AG08395 (cell line): ENCODE measurements at places on chromosomes 7 and 10.

DNA sequence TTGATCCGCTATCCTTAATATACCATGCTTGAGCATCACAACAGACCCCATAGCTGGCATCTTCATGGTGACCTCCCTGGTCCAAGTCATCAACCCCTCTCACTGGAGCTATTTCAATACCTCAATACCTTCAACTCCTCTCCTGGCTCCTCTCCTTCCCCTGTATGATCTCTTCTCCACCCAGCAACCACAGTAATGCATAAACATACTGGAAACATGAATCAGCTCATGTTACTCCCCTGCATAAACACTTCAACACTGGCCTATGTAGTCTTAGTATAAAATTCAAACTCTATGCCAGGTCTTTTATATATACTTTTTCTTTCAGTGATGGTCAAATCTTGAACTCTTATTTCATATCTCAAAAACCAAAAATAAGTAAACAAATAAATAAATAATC is 31.8 kb upstream of the TMEM273 start:
- DNase-seq = peak; percentile 50

GRCh38 chr7:126016722-126017121 is 1087.1 kb upstream of the POT1 start:
- no peak for DNase-seq

DNA sequence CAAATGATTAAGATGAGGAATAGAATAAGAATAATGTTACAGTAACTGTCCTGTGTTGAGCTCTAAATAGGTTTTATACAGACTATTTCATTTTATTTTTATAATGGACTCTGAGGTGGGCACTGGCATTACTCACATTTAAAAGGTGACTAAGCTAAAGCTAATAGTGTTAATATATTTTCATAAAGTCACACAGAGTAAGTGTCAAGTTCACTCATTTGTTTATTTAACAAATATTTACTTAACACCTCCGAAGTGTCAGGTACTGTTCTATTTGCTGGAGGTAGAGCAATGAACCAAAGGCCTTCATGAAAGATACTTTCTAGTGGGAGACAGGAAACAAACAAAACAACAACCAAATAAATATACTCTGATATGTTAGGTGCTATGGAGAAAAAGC is 44.0 kb downstream of the ASB4 start:
- DNase-seq = no peak

GRCh38 chr7:50655490-50655889 is 90.3 kb upstream of the DDC start:
- no peak for DNase-seq

DNA sequence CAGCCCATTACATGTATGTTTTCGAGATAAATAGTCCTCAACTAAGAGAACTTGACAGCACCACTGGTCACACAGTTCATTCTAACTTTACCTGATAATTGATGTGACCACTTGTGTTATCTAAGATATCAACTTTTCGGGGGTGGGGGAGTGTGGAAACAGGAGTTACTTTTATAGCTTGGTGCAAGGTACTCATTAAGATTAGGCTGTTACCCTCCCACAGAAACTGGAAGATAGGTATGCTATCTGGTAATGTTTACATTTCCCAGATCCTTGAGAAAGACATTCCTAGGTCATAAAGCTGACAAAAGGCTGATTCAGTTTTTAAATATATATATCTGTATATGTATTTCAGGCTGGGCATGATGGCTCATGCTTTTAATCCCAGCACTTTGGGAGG is 11.1 kb downstream of the ERVW-1 start:
- DNase-seq = no peak

DNA sequence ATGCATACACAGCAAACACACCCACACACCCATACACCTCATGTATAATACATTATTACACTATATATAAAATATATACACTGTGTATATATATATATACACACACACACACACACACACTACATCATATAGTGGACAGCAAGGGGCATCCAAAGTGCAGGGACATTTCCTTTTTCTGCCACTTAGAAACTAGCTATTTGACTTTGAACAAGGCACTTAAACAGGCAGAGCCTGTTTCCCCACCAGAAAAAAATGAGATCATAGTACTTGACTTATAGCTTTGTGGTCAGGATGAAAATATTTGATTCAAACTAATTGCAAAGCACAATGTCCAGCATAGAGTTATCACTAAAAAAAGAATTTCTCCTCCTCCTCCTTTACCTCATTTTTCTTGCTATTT is 254.3 kb upstream of the NPVF start:
- DNase-seq = no peak

DNA sequence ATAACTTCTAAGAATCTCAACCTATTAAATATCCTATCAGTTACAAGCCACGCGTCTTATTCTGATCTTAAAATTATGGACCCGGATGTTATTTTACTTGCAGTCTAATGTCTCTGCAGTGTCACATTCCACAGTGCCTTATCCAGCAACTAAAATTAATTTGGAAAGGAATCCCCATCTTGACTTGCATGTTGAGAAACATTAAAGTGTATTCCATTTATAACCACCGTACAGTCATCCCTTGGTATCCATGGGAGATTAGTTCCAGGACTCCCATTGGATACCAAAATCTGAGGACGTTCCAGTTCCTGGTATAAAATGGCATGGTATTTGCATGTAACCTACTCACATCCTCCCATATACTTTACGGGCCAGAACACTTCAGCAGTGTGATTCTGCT is 194.7 kb downstream of the ARHGAP21 start:
- no peak for DNase-seq

- DNase-seq = no peak
Measured at GRCh38 chr7:22932896-22933295, 81.0 kb downstream of the HYCC1 start.

GRCh38 chr10:44467900-44468299 is 83.0 kb upstream of the CXCL12 start:
- DNase-seq = no peak

DNA sequence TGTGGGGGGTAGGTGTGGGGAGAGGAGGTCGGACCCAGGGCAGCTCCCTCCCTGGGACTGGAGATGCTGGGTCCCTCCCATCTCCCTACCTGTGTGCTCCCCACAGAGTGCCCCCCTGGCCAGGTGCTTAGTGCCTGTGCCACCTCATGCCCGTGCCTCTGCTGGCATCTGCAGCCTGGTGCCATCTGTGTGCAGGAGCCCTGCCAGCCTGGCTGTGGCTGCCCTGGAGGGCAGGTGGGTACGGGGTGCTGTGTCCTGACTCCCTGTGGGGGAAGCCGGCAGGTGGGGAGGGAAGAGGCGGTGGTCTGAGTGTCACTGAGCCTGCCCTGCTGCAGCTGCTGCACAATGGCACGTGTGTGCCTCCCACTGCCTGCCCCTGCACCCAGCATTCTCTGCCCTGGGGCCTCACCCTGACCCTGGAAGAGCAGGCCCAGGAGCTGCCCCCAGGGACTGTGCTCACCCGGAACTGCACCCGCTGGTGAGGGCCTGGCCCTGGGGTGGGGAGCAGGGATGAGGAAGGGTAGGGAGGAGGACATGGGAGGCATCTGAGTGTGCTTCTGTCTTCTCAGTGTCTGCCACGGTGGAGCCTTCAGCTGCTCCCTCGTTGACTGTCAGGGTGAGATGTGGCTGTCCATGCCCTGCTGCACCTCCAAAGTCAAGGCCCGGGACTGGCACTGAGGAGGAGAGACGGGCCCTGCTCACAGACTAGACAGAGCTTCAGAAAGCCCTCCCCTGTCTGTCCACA is 11.7 kb upstream of the ZNF862 start:
- DNase-seq = no peak

GRCh38 chr10:102962951-102963755 is 45.1 kb downstream of the CNNM2 start:
- DNase-seq = no peak

GRCh38 chr10:117492504-117492903 is 50.0 kb upstream of the EMX2 start:
- DNase-seq = peak; percentile 43

GRCh38 chr10:62503872-62504271 is 129.7 kb downstream of the ZNF365 start:
- no peak for DNase-seq

GRCh38 chr7:86745013-86745745 is 101.5 kb downstream of the GRM3 start:
- no peak for DNase-seq

GRCh38 chr7:135706858-135707569 is 21.0 kb downstream of the SLC13A4 start:
- DNase-seq = no peak

DNA sequence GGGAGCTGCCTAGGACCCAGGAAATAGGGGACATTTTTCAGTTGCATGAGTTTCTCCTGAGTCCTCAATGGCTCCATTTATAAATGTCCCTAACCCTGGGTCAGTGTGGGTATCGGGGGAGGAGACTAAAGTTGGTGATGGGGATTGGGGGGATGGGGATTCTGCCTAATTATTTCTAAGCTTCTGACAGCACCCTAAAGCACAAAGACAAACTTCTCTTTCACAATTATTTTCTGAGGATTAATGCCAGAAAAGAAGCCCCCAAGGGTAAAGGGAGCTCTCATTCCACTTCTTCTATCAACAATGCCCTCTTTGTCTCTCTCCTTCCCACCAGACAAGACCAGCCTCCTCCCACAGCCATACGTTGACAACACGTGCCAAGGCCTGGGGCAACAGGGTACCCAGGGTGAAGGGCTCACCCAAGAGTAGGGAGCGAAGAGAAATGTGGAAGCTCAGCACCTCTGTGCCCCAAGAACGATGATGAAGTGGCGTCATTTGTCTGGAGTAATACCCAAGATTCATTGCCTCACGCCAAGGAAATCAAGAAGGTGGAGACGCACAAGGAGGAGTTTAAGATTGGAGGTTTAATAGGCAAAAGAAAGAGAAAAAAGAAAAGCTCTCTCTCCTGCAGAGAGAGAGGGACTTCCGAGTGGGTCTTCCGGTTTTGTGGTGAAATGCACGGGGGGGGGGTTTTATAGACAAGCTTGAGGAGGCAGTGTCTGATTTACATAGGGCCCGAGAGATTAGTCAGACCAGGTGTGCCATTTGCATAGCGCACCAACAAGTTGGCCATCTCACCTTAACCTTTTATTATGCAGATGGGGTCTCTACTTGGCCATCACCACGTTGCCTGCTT is 14.4 kb upstream of the GJC3 start:
- no peak for DNase-seq

- no peak for DNase-seq
Measured at GRCh38 chr10:7428673-7429350, 18.0 kb upstream of the SFMBT2 start.

GRCh38 chr7:152137476-152138025 is 112.1 kb downstream of the GALNT11 start:
- no peak for DNase-seq

- no peak for DNase-seq
Measured at GRCh38 chr7:153838591-153838990, 213.6 kb upstream of the DPP6 start.

DNA sequence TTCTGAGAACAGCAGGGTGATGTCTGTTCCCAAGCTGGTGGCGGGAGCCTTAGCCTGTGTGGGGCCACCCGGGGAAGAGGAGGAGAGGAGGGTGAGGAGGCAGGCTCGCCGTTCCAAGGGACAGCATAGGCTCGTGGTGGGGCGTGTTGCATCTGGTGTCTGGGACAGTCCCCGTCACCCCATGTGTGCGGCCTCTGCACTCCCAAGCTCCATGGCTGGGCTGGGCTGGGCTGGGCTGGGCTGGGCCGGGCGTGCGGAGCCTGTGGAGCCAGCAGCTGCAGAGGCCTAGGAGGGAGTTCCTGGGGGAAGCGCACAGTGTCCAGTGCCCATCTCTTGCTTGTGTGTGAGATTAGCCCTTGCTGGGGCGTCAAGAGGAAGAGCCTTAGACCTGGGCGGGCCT is 20.9 kb upstream of the TTYH3 start:
- no peak for DNase-seq

GRCh38 chr10:68095153-68095552 is 14.1 kb upstream of the MYPN start:
- DNase-seq = peak; percentile 56

GRCh38 chr7:130276796-130277762 is 10.4 kb downstream of the CPA2 start:
- DNase-seq = peak; percentile 69

- DNase-seq = no peak
Measured at GRCh38 chr7:126052229-126052628, 1122.6 kb upstream of the POT1 start.

DNA sequence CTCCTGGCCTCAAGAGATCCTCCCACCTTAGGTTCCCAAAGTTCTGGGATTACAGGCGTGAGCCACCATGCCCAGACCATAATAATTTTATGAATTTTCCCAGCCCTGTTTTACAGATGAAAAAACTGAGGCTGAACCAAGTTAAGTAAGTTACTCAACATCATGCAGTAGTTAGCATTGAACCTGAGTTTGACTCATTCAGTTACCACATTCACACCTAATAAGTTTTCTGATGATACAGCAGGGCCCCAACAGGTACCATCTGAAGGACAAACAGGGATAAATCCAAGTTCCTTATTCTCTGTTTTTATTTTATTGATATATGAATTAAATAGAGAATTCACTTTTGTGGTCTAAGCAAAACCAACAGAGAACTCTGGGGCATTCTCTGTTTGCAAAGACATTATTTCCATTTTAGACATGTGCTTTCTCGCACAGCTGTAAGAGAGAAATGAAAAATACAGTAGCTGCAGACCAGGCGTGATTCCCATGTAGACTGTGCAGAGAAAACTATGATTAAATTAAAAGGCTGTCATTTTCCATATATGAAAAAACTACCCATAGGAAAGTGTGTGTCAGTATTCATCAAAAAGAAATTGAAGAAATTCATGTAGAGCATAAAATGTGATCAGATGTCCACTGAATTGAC is 26.6 kb downstream of the APBB1IP start:
- DNase-seq = no peak

GRCh38 chr10:45817130-45817859 is 30.0 kb downstream of the AGAP4 start:
- no peak for DNase-seq

DNA sequence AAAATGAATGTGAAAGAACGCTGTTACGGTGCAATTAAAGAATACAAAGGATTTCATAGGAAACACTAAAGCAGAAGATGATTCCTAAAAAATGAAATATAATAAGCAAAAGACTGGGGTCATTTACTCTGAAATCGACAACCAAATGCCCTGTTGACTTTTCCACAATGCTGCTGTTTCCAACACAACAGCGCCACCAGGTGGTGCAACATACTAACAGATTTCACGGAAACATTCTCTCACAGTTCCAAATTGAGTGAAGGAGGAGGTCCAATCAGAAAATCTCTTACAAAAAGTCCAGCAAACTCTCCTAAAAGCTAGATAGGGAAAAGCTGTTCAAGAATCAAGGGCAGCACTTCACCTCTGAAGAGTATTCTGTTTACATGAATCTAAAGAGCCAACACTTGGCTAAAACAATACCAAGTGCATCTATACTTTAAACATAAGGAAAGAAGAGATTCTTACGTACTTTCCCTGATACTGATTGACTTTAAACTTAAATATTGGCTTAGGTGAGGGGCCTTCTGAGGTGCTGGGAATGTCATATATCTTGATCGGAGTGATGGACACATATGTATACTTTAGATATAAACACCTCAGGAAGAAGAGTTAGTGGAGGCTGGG is 55.9 kb downstream of the UPF2 start:
- DNase-seq = peak; percentile 81

- no peak for DNase-seq
Measured at GRCh38 chr7:75704928-75705327, 33.8 kb downstream of the HIP1 start.
